ENCODE measurements at places on chromosomes 5 and 9.

- no peak for DNase-seq
Measured at GRCh38 chr9:122860319-122861142, 32.1 kb upstream of the PDCL start.

DNA sequence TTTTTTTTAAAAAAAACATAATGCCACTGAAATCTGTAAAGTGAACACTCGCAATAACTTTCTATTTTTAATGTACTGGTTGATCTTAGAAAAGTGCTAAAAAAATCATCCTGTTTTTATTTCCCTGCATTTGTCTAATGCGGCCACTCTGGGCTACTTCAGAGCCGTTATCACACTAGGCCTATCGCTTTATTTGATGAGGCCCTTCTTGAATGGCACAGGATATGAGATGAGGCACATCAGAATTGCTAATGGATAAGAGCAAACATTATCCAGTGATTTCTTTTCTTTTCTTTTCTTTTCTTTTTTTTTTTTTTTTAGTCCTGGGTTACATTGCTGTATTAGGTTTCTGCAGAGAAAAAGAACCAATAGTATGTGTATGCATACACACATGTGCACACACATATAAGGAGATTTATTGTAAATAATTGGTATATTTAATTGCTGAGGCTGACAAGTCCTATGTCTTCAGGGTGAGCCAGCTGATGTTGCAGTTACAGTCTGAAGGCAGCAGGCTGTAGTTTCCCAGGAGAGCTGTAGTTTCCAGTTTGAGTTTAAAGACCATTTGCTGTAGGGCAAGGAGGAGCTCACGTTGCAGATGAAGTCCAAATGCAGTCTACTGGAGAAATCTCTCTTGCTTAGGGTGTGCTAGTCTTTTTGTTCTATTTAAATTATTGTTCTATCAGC is 391.7 kb downstream of the MED10 start:
- DNase-seq, result no peak

DNA sequence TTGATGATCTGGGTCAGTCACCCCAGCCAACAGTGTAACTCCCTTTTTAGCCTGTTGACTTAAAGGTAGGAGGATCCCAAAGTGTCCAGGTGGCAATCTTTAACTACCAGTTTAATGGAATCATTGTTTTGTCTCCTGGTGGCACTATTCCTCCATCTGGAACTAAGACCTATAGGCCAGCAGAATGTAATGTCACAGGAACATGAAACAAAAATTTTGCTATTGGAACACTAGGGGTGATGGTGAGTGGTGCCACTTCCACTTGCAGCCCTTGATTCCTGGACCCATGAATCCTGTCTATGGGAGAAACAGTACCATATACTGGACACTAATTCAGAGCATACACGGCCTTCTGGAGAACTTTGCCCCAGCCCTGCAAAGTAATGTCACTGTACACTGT is 219.5 kb upstream of the RASA1 start:
- DNase-seq, result no peak

DNA sequence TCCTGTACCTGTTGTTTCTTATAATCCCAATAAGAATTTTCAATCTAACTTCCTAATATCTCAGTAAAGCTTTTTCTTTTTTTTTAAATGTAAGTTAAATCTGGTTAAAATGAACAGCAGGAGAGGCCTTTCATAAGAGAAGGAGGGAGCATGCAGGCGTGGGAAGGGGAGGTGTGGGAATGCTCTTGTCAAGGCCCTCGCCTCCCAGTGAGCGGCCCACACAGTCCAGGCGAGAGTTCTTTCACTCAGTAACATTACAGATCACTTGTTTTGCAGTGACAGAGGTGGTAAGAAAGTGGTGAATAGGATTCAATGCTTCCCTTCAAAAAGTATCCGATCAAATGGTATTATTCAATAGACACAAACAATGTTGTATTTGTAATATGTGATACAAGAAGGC is 125.0 kb downstream of the EPB41L4A start:
- no peak for DNase-seq

- no peak for DNase-seq
Measured at GRCh38 chr9:22483528-22484070, 37.0 kb downstream of the DMRTA1 start.

DNA sequence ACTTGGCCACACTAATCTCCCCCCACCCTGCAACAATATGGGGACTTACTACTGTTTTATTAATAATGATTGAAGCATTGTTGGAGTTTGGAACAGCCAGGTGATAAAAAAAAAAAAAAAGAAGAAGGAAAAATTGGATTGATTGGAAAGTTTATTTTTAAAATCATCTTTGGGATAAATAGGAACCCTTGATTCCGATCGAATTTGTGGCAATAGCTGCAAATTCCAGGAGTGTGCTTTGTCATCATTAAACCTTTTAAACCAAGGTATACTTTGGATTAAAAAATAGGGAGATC is 907 bp upstream of the NR2F1 start:
- no peak for DNase-seq

GRCh38 chr5:133977858-133978257 is 9.4 kb upstream of the C5orf15 start:
- DNase-seq, result no peak

DNA sequence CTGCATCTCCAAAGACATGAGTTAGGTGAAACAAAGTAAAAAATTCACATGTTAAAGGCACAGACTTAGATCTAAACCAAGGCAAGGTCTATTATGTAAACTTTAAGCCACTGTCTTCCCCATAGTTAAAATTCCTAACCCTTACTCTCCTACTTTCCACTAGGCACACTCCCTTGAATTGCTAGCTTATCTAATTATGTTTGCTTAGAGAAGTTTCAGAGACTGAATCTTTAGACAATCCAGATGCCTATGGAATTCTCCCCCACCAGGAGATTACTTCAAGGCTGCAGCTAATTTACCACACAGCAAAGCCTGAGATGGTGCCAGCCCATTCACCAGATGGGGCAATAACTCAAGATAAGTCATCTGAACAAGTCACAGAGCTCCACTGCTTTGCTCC is 803.1 kb upstream of the COX7C start:
- no peak for DNase-seq

GRCh38 chr5:4387290-4387689 is 752.8 kb upstream of the ADAMTS16 start:
- DNase-seq, result no peak

- no peak for DNase-seq
Measured at GRCh38 chr9:38677660-38678303, 42.2 kb downstream of the FAM240B start.

GRCh38 chr5:67353500-67354450 is 157.2 kb upstream of the CD180 start:
- DNase-seq, result no peak

- DNase-seq, result no peak
Measured at GRCh38 chr5:159780246-159780645, 136.0 kb upstream of the ADRA1B start.

DNA sequence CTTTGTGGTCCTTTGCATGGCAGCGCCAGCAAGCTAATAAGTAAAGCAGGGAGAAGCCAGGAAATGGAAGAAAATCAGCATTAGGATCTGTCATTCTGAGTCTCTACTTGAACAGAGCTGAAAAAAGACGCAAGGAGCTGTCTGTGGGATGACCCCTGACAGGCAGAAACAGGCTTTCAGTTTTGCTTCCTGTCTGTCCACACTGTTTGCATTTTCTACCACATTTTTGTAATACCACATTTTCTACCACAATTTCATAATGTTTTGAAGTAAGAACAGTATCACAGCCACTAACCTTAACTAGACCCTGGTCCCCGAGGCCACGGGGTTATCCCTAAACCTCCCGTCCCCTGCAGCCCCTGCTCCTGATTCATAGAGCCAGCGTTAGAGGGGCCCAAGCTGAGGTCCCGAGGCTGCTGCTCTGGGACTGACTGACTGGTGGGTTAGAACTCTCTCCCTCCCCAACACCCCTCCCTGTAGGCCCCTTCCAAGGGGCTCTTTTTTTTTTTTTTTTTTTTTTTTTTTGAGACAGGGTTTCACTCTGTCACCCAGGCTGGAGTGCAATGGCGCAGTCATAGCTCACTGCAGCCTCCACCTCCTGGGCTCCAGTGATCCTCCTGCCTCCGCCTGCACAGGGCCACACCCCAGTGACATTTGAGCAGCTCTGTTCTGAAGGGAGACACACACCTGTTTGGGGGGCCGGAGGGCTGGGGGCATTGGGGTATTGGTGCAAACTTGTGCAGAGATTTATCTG is 4.0 kb upstream of the CLIC3 start:
- peak; percentile 73 for DNase-seq

GRCh38 chr9:38205279-38205678 is 136.3 kb upstream of the SHB start:
- no peak for DNase-seq

DNA sequence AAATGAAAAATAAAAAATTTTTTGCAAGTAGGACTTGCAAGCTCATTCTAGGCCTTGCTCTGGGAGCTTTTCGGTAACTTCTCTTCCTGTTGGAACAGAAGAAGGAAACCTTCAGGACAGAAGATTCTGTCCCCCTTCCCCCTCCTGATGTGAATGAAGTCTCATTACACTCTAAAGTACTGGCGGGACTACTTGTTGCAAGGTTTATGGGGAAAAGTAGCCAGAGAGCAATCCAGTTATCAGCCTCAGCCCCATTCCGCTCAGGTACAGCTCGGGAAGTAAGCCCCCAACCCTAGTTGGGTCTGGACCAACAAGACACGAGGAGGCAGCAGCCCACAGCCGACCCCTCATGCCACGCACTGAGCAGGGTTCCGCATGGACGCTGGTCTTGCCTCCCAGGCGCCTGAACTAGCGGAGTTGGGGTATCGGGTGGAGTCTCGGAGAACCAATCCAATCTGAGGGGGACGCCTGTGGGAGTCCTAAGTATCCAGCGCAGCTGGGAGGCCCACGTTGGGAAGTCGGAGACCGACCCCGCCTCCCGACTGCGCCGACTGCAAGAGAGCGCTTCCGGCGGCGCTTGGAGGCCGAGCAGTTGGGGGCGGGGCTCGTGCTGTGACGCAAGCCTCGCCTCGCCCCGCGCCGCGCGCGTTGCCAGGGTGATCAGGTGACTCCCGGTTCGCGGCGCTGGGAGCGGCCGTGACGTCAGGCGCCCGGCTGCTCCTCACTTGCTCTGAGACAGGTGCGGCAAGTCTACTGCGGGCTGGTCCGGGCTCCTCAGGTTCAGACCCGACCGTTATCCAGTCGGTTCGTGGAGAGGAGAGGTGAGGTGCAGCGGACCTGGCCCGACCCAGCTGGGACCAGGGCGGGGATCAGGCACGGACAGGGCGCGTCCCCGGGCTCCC is at the start of gene CYSTM1:
TSS of gene CYSTM1 (plus strand) at position 724 of the 902 bp plus-strand sequence. CDS start 19,278 bp downstream, outside the sequence.
- DNase-seq, result peak; percentile 97

DNA sequence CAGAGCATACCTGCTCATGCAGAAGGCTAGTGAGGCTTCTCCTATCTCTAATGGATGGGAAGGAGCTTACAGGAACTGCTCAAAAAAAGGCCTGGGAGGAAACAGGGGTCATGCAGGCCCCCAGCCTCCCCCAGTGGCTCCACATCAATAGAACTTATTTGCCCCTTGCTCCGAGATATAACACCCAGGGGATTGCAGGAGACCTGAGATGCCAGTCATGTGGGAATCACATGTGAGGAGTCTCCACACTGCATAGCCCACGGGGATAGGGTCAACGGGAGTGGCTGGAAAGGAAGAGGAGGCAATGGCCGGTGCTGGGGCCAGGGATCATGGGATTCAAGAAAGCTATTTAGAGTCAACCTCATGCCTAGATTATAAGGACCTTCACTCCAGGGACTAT is 76.2 kb downstream of the NRG2 start:
- DNase-seq, result no peak

DNA sequence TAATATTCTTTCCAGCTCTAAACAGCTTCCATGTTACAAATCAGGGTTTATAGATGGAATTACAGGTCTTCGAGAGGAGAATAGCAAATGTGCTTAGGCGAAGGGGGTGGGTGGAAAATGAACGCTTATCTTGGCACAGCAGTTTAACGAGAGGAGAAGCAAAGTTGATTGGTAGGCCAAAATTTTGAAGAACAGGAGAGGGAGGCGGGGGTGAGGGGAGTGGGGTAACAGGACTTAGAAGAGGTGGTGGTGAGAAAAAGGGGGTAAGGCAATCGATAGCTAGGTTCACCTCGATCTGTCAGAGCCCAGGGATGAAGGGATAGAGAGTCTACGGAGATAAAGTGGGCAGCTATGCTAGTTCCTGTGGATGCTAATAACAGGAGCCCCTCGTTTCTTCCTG is 764 bp downstream of the ANKRA2 start:
- DNase-seq, result peak; percentile 11

- DNase-seq, result no peak
Measured at GRCh38 chr9:27750566-27750965, 177.3 kb upstream of the C9orf72 start.

DNA sequence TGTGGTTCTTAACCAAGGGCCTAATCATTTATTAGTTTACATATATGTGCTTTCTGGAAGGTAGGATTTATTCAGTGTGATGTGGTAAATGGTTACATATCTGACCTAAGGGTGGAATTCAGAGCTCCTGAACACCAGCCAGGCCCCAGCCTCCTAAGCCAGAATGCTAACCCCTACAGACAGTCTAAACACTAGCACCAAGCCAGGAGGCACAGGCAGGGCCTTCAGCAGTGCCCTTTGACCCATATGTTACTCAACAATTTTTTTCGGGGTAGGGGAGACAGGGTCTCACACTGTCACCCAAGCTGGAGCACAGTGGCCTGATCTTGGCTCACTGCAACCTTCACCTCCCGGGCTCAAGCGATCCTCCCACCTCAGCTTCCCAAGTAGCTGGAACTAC is 40.3 kb downstream of the PRKACG start:
- no peak for DNase-seq

DNA sequence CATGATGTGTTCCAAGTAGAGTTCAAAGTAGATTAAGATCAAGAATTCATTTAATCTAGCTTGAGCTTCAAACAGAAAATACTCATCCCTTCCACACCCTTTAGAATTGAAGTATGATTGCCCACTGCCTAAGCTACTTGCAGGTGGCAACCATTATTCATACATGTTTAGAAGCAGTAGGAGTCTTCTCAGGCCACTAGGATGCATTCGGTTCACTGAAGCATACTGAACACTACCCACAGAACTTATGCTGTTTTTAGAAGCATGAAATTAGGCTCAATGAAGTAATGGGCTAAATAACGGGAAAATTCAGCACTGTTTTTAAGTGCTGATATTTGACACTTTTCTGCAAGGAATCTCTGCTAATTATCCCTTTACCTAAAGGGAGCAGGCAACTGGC is 263.4 kb downstream of the DEPDC1B start:
- DNase-seq, result no peak

- DNase-seq, result no peak
Measured at GRCh38 chr5:110460837-110461236, 265.6 kb downstream of the TMEM232 start.

GRCh38 chr5:140108093-140109017 is 5.6 kb upstream of the PURA start:
- DNase-seq, result peak; percentile 32

DNA sequence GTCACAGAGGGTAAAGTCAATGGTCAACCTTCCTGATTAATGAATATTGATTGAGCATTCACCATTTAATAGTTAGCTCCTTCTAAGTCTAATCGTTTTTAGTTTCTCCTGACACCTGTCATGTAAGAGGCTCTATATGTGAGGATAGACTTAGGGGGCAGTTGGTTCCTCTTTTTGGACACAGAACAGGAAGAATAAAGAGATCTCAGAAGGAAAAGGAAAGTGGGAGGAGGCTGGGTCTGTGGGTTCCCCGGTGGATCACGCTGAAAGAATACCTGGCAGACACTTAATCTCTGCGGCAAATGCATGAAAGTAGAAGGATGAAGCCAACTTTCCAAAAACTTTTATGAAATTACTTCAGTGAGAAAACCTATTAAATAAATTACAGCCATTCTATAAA is 98.4 kb downstream of the PDE4D start:
- no peak for DNase-seq

- DNase-seq, result no peak
Measured at GRCh38 chr9:95237336-95237735, 80.2 kb downstream of the FANCC start.

- DNase-seq, result peak; percentile 82
Measured at GRCh38 chr5:177389241-177390169, 5.3 kb downstream of the SLC34A1 start.
